Activated naive CD4-positive, alpha-beta T cell treated with anti-CD3 and anti-CD28 coated beads, Interleukin-2, amount 50 U/mL, for 16 hours (primary cell): ENCODE measurements at places on chromosomes 3 and 15.

GRCh38 chr3:130619196-130619595 is 102.2 kb downstream of the COL6A6 start:
- no peak for DNase-seq

DNA sequence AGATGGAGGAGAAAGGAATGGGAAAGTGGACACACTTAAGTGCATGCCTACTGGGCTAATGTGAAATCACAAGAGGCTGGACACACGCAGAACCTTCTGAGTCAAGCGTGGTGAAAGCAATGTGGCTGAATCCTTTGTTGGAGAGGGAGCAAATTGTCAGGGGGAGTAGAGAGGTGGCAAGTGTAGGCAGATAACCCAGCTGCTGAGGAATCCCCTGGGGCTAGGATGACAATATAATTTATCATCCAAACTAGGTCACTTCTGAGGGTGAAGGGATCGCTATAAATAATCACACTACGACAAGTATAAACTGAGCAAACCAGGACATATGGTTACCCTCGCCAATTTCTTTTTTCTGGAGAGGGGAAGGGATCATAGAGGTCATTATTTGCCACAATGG is 28.7 kb downstream of the TAMM41 start:
- no peak for DNase-seq

GRCh38 chr3:39128951-39129350 is 21.5 kb downstream of the TTC21A start:
- no peak for DNase-seq

- DNase-seq, result no peak
Observed at GRCh38 chr3:30685267-30685667, 78.9 kb downstream of the TGFBR2 start.

- no peak for DNase-seq
Observed at GRCh38 chr3:67601919-67602608, 52.3 kb downstream of the SUCLG2 start.

GRCh38 chr3:79994397-79994796 is 226.6 kb upstream of the ROBO1 start:
- no peak for DNase-seq

DNA sequence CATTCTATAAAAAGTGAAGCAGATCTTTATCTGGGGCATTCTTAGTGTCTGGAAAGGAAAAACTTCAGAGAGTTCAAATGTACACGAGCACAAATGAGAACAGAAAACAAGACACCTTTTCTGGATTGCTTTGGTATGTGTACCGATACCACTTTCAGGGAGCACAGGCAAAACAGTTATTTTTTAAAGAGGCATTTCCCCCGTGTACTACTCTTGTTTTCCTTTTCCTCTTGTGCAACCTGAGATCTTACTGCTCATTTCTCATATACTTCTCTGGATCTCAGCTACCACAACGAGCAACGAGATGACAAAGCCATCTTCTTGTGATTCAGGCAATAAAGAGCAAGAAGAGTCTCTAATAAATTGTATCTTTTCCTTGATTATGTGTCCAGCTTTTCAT is 463.6 kb downstream of the SHQ1 start:
- no peak for DNase-seq

GRCh38 chr3:64368257-64369020 is 143.2 kb upstream of the PRICKLE2 start:
- no peak for DNase-seq

DNA sequence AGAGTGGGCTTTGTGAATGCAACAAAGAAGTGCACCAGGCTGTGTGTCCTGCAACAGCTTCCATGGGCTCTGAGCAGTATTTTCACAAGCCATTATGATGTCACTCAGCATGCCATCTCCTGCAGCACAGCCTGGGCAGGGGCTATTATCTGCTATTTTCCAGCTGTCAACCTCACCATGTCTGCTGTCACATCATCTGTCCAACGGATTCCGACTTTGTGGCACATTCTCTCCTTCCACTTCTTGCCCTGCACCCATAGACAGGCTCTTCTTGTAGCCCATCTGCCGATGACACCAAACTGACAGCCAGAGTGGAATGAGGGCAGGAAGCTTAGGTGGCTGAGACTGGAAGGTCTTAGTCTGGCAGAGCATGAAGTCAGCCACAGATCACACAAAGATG is 691.9 kb downstream of the NTRK3 start:
- DNase-seq, result no peak

DNA sequence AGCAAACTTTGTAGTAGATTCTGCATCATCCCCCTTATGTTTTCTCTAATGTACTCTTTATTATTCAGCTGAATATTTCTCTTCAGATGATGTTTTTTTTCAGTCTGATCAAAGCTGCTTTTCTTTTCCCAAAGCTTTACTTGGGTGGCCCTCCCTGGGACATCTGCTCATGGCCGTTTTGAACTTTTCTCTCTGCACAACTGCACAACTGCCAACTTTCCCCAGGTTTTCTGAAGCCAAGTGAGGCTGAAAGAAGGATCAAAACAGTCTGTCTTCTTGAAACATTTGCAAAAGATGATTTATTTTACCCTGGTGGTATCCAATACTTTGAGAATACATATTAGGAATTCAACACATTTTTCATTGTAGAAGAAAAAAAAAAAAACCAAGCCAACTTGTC is 43.0 kb downstream of the GASK1A start:
- DNase-seq, result no peak
